ENCODE measurements at places on chromosomes 4 and X.

DNA sequence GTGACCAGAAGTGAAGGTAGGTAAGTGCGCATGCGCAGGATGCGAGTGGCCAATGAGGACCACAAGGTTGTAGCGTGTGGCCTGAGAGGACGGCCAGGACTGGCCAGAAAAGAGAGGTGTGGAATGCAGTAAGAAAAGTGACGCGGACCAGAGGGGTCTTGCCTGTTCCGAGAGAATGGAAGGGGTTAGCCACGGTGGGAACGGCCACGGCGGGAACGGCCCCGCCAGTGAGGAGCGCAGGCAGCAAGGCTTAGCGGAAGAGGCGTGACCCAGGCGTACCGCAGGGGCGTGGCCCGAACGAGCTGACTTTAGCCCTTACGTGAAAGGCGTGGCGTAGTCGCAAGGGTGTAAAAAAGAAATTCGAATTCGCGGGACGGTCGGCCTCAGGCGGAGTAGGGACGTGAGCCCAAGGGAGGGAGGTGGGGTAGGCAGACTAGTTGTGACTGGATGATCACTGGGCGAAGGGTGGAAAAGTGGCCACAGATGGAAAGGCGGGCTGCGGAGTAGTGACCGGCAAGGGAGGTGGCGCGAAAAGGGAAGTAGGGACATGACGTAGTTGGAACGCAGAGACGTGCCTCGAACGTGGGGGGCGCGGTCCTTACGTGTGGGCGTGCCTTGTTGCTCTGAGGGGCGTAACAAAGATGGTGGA, 10.4 kb upstream of the CLTRN start:
- peak; percentile 85 for DNase-seq

- no peak for DNase-seq
Observed at GRCh38 chrX:80207327-80207726, 192.8 kb downstream of the TBX22 start.

- no peak for DNase-seq
Observed at GRCh38 chrX:150558424-150558823, 10.0 kb upstream of the MTM1 start.

GRCh38 chr4:15851969-15852368, 73.8 kb downstream of the CD38 start:
- DNase-seq, result no peak

DNA sequence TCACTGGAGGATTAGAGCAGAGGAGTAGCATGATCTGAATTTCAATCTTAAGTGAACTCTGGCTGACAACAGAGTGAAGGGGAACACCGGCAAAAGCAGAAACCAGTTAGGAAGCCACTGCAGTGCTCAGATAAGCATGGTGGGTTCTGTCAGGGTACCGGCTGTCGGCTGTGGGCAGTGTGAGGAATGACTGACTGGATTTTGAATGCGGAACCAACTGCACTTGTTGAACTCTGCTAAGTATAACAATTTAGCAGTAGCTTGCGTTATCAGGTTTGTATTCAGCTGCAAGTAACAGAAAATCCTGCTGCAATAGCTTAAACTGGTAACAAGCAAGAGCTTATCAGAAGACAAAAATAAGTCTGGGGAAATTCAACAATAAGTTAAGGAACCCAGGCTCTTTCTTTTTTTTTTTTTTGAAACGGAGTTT, 5.2 kb downstream of the HTT start:
- no peak for DNase-seq

- no peak for DNase-seq
Observed at GRCh38 chr4:141705747-141706377, 69.5 kb downstream of the IL15 start.

- DNase-seq, result no peak
Observed at GRCh38 chrX:50099331-50099730, 101.5 kb downstream of the AKAP4 start.

DNA sequence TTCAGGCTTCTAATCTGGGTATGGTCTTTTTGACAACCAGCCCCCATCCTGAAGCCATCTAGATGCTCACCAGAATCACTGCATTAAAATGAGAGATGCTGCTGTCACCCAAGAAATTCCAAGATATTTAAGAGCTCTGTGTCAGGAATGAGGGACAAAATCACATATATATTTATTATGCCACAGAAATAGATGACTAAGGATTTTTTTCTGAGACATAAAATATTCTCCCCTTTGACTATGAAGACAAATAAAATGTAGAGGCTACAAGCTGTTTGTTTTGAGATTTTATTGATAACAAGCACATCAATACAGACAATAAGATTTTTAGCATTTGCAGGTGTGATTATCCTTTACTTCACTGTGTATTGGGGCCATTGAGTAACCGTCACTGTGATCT, 77.4 kb downstream of the COMMD8 start:
- DNase-seq, result no peak

Data from NCI-H1930 (cell line).